Activated CD4-positive, alpha-beta T cell treated with anti-CD3 and anti-CD28 coated beads, Interleukin-2, amount 50 U/mL, for 48 hours (primary cell): ENCODE measurements at places on chromosomes 6 and 20.

DNA sequence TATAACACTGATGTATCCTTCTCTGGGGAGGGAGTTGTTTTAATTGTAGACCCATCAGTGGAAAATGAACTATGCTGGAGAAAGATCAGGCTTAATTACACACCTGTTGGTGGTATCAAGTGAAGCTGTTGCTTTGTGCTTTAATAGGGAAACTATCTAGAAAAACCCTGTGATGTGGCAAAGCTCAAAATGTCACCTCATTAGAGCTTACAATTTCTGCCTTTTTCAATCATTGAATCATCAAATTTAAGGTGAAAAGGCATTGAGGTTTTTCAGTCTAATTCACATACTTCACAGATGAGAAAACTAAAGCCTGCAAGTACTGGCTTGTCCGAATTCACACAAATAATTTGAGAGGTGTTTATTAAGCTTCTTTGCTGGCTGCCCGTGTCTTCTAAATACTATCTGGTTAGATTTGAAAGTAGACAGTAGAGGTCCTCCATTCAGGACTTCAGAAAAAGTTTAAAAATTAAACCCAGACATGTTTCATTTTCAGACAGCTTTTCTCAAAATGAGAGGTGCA lies 143.3 kb upstream of the MAP3K7 start:
- no peak for DNase-seq

DNA sequence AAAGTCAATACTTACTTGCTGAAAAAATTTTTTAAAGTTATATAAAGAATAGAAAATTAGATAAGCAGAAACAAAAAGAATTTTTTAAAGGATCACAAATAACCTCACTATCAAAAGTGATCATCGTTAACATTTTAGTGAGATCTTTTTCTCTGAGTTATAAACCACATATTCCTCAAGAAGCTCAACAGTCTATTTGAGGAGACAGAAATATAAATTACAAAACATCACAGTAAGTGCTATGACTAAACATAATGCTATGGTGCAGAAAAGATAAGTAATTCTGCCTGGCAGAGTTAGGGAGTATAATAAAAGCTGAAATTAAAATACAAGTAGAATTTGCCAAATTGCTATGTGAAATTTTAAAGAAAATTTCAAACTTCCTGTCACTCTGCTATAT lies 226.7 kb downstream of the LMBRD1 start:
- DNase-seq: no peak

DNA sequence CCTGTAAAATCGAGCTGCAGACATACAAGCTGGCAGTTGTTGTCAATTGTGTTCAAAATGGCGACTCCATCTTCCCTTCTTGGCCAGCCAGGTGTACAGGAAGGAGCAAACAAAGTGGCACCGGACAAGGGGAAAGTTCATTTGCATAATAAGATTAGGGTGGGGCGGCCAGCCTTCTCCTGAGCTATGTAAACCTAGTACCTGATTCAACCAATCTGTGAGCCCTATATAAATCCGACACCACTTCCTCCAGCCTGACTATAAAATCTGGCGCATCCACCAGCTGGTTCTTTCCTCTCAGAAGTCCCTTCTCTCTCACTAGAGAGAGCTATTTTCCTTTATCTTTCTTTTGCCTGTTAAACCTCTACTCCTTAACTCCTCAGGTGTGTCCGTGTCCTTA lies 8.1 kb upstream of the HBS1L start:
- DNase-seq: no peak

GRCh38 chr6:48110436-48111142 lies 408 bp downstream of the PTCHD4 start:
- no peak for DNase-seq

DNA sequence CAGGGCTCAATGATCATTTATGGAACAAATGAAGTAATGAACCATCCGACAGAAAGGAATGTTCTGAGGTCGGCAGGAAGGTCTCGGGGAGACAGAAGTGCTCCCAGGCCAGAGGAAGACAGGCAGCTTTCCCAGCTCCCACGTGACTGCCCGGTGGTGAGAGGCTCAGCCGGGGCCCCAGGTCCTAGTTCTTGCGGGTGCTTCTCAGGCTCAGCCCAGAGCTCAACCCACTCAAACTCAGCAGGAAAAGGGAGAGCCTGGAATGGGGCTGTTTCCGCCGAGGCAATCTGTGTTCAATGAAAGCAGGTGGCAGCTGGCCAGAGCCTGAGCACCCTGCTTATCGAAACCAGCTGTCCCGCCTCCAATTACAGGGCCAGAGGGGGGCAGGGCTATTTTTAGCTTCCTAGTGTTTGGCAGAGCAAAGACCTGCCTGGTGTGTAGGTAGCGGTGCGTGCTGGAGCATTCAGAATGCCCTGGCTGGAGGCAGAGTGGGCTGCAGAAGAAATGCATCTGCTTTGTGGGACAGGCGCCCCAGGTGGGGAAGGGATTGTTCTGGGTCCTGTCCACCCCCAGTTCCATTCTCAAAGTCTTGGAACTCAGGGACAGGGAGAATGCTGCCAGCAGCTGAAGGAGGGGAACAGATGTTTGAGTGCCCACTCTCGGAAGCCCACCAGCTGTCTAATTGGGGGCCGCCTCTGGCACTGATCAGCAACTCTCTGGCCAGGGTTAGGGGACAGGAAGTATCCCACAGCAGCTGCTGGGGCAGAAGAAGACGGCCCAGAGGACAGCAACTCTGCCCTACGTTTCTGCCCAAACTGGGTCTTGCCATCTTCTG lies 145.1 kb downstream of the PREX1 start:
- DNase-seq: no peak

GRCh38 chr6:83192871-83193746 lies at the start of the genes PGM3 and RWDD2A:
TSS of gene PGM3 (minus strand) at chr6:83193265. CDS start at chr6:83191012, 2,253 bp downstream.
TSS of gene RWDD2A (plus strand) at chr6:83193357. CDS start at chr6:83194452, 1,095 bp downstream.
- DNase-seq: peak; percentile 89

DNA sequence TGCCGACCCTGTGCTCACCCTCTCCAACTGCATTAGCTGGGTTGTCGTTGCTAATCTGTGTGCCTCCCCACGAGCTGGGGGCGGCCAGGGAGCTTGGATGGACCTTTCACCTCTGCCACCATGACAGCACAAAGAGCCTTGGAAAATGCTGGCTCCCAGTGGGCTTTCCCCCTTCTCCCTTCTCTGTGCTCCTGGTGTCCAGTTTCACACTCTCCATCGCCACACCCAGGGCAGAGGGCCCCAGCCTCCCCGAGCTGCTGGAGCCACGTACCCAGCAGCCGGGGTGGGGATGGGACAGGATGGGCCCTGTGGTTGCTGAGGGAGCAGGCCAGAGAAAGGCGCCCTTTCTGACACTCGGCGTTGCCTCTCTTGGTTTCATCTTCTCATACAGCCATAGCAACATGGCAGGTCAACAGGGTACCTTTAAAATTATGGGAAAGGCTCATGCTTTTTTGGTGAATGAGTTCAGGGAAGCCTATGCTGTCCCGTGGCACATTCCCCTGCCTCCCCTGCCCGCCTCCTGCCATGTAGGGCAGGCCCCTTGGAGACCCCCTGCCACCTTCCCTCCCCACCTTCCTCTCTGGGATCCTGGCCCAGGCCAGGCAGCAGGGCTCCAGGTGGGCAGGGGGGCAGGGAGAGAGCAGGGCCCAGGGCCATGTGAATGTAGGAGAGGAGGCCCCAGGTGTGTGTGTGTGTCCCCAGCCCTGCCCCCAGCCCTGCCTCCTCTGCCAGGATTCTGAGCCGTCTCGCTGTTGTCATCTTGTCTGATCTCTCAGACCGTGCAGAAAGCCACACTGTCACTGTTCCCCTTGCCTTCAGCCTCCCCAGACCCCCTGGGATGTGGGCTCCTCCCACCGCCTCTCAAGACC lies 85.2 kb upstream of the CCDC167 start:
- DNase-seq: no peak

DNA sequence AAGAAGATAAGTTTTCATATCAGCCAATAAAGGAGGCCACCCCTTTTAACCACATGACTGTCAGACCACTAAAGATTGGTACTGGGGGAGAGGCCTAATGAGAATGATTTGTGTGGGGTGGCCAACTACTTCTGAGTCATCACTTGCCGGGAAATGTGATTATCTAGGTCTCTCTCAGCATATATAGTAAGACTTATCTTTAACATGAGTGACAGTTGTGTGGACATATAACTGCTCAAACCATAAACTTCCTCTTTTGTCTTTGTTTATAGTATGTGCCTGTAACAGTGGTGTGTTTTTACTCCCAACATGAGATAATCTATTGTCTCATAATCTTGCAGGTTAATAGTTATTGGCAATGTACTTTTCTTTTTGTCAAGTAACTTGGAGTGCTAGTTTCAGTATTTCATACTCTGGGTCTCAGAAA lies 312.4 kb downstream of the CDKAL1 start:
- DNase-seq: no peak

DNA sequence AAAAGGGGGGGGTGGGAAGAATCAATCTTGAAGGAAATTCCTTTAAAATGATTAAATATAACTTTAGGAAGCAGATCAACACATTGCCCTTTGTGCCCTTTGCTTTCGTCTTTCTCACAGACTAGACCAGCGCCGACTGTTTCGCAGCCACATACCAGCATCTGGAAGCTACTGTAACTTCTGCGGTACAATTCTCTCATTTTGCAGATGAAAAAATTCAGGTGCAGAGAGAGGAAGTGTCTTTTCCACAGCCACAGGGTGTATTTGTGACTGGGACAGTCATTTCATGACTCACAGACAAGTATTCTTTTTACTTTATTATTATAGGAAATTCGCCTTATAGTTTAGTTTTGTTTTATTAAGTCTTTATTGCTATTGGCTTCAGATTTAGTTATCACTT lies 84.2 kb downstream of the UST start:
- peak; percentile 43 for DNase-seq

DNA sequence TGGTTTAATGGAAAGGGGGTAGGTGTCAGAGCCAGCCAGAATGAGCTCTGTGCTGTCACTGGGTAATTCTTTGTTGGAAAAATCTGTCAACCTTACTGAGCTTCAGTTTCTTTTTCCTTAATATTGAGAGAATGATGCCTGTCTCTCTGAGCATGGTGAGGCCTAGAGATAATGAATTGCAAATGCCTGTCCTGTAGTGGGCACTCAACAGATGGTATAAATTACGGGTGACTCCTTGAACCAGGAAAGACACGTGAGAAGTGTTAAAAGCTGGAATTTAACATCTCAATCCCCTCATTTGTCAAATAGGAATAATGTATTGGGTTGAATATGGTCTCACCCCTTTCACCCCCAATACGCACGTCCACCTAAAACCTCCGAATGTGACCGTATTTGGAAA lies 74.9 kb downstream of the ADTRP start:
- DNase-seq: no peak
